Kidney tubule cell (primary cell): ENCODE measurements at places on chromosomes 5 and 9.

- DNase-seq = no peak
Observed at GRCh38 chr5:55188656-55189540, 15.9 kb upstream of the CDC20B start.

DNA sequence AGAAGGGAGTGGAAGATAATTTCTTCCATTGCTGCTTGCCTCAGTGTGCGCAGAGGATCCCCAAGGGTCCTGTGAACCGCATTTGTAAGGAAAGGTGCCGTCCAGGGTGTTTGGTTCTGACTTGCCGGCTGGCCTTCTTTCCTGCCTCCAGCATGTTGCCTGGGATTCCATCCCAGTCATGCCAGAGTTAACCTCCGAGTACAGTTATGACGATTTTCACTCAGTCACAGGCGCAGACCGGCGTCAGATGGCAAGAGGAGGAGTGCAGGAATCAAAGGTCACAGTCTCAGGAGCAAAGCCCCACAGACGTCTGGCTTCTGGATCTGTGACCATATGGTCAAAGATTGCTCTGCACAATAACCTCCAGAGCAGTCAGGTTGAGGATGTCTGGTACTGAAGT, 5.9 kb upstream of the GADD45G start:
- no peak for DNase-seq

GRCh38 chr5:81207009-81207408, 26.1 kb upstream of the CKMT2 start:
- peak; percentile 8 for DNase-seq

DNA sequence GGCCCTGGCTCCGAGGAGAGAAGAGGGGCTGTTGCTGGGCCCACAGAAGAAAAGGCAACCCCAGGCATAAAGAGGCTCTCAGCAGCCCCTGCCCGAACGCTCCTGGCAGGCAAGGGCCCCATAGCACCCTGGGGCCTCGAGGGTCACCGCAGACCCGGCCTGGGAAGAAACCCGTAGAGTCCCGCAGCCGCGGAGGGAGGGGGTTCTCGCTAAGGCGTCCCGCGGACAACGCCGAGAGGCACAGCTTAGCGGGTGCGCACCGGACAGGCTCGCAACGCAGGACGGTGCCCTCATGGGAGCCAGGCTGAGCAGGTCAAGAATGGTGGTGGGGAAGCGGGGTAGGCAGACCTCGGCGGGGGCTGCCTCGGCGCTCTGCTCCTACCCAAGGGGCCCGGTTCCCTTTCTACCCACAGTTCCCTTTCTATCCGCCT, 6.7 kb downstream of the PITX1 start:
- DNase-seq = no peak

- DNase-seq = peak; percentile 83
Observed at GRCh38 chr5:109825450-109825849, 135.7 kb downstream of the MAN2A1 start.

DNA sequence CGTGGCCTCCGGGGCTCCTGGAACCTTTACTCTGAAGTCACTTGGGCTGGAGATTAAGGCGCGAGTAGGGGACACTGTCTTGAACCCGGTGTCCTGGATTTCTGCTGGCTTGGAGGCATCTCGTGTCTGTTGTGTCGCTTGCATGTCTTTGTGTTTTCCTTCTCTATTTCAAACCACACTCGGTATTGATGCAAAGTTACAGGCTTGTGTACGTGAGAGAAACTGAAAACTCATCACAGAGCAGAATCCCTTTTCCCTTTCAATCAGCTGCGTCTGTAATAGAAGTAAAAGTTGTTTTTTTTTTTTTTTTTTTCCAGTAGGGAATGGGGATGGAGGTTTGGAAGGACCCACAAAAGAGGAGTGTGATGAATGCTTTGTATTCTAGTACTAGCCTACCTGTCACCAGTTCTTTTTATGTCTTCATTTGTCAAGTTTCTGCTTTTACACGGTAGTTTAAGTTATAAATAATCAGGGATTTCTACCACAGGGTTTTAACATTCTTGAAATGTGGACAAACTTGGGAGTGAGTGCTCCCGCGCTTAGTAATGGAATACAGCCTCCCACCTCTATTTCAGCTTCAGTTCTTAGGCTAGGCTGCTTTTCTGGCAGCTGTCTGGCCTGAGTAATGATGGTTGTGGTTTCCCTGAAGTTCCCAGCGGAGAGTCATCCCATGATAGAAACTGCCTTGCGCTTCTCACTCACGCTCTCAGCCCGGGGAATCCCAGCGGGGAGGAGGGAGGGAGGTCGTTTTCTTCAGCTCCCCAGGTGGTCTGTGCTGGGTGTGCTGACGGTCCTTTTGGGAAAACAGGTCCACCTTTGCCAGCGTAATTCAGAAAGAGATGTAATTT, 763 bp downstream of the TJP2 start:
- DNase-seq = peak; percentile 96

GRCh38 chr9:126499005-126499910, 114.5 kb upstream of the LMX1B start:
- peak; percentile 38 for DNase-seq

DNA sequence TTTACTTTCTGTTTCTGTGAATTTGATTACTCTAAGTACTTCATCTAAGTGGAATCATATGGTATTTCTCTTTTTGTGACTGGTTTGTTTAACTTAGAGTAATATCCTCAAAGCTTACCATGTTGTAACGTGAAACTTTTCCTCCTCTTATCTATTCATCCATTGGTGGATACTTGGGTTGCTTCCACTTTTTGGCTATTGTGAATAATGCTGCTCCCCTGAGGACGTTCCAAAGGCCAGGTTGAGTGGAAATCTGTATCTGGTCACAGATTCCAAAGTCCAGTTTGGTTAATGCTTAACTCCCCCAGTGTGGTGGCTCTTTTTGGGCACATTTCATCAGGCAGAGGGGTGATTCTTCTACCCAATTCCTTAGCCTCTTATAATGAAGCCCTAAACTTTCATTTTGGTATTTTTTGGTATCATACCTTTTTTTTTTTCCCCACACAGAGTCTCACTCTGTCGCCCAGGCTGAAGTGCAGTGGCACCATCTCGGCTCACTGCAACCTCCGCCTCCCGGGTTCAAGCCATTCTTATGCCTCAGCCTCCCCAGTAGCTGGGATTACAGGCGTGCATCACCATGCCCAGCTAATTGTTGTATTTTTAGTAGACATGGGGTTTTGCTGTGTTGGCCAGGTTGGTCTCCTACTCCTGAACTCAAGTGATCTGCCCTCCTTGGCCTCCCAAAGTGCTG, 65.4 kb downstream of the CMYA5 start:
- DNase-seq = no peak

- no peak for DNase-seq
Observed at GRCh38 chr9:76799473-76799872, 35.2 kb downstream of the PCA3 start.

GRCh38 chr9:22623236-22623635, 176.6 kb downstream of the DMRTA1 start:
- DNase-seq = no peak

- DNase-seq = no peak
Observed at GRCh38 chr9:89878687-89879086, 273.9 kb downstream of the GADD45G start.

DNA sequence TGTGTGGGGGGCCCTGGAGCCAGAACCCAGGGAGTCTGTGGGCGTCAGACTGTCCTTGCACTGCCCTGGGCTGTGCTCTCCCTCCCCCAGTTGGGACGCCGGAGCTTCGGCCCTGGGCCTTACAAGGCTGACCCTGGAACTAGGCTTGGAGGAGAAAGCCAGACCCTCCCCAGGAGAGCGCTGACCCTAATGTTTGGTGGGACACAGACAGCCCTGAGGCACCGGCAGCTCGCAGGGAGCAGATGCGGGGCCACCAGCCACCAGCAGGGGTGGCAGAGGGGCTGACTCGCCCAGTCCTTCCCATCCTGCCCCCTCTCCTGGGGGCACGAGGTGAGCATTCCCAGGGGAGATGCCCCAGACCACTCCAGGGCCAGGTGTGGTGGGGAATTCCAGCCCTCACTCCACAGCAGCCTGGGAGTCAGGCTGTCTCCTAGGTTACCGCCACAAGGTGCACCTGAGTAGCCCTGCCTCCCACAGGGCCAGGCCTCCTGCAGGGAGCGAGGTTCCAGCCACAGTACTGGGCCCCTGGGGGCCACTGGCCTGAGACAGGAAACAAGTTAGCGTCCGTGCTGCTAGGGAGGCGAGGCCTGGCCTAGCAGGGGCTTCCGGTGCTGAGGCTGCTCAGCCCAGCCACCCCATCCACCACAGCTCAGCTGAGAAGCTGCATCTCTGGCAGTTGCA, 134.6 kb downstream of the OLFM1 start:
- no peak for DNase-seq

- DNase-seq = no peak
Observed at GRCh38 chr5:102523541-102524175, 24.9 kb upstream of the SLCO6A1 start.

DNA sequence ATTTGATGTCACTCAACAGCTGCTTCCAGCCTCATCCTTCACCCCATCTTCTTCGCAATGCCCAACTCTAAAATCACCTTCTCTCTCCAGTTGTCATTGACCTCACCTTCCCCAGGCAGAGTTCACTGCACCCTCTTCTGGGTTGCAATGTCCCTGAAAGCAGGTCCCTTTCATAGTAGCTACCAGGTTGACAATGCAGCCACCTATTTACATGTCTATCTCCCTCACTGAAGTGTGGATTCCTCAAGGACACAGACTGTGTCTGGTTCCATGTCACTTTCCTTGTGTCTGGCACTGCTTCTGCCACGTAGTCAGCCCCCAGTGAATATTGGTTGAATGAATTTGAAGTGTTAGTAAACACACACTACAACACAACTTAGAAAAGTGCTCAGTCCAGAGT, 445.5 kb upstream of the WWC1 start:
- no peak for DNase-seq

DNA sequence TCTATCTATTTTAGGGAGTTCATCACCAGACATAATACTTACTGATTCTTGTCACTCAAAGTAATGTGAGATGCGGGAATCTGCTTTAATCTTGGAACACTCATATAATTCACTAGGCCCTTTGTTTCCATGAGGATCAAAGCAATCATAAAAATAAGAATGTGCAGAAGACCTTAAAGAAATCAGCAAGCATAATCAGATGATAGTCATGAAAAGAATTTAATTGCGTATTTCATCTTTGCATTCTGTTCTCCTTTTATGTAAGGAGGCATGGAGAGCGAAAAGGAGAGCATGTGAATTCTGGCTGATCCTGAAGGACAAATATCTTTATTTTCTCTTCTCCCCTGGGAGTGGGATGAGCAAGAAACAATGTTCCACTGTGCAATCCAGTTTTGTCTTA, 128.0 kb downstream of the RAB3C start:
- no peak for DNase-seq

DNA sequence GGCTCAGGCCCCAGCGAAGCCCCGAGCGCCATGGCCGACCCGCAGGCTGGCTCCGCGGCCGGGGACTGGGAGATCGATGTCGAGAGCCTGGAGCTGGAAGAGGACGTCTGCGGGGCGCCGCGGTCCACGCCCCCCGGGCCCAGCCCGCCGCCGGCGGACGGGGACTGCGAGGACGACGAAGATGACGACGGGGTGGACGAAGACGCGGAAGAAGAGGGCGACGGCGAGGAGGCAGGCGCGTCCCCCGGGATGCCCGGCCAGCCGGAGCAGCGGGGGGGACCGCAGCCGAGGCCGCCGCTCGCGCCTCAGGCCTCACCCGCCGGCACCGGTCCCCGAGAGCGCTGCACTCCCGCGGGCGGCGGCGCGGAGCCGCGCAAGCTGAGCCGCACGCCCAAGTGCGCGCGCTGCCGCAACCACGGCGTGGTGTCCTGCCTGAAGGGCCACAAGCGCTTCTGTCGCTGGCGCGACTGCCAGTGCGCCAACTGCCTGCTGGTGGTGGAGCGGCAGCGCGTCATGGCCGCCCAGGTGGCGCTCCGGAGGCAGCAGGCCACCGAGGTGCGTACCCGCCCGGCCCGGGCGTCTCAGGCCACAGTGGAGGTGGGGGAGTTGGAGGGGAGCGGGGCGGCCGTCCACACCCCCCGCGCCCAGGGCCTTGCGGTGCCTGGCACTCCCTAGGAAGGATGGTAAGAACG, 1.6 kb downstream of the DMRT2 start:
- DNase-seq = peak; percentile 45

GRCh38 chr5:118963169-118963568, 25.2 kb downstream of the DTWD2 start:
- DNase-seq = no peak

- DNase-seq = no peak
Observed at GRCh38 chr5:124858612-124859011, 112.2 kb upstream of the ZNF608 start.

DNA sequence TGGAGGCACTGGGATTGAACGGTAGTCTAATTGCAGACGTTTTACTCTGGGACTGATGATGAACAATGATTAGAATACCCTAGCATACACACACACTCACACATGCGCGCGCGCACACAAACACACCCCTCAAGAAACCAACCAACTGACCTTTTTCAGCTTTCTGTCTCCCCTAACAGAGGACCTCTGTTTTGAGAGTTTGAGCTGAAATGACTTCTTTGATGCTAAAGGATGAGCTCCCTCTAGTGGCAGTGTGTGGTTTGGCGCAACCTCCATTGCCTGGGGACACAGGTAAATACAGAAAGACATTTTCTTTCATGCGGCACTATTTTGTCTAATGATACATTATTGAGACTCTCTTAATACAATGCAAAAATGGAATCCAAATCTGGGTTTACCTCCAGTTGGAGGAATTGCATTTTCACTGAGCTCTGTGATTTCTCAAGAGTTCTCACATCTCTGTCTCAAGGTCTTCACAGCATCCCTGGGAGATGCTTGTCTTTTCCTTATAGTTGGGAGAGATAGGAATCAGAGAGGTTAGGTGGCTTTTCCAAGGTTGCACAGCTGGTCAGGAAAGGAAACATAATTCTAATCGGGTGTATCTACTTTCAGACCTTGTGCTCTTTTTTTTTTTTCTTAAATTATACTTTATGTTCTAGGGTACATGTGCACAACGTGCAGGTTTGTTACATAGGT, 187.5 kb downstream of the TMEM38B start:
- peak; percentile 66 for DNase-seq

- DNase-seq = peak; percentile 44
Observed at GRCh38 chr9:34559624-34560455, 29.7 kb downstream of the CNTFR start.

GRCh38 chr5:69187342-69187741, 2.0 kb upstream of the CENPH start:
- DNase-seq = no peak

GRCh38 chr9:5633243-5633642, 4.3 kb downstream of the RIC1 start:
- DNase-seq = peak; percentile 61

- no peak for DNase-seq
Observed at GRCh38 chr9:3491450-3491849, 34.4 kb downstream of the RFX3 start.

- DNase-seq = peak; percentile 37
Observed at GRCh38 chr5:83472508-83473345, 1.2 kb downstream of the VCAN start.
